ENCODE measurements at places on chromosomes 11 and 22. TPM values are rescaled to one million over a fixed set of nuclear protein-coding genes. Genes with fewer than 3 reads are reported as not detected.

- DNase-seq, result no peak
These were observed 896.9 kb downstream of the KCNA4 start for GRCh38 chr11:29119707-29120618.

The TRIM51 gene
- total RNA-seq, result not detected

- DNase-seq, result no peak
These were observed 31.0 kb upstream of the MAPK1 start for GRCh38 chr22:21898354-21898896.

- DNase-seq, result no peak
These were observed 2.1 kb downstream of the VSIG2 start for GRCh38 chr11:124749912-124750311.

DNA sequence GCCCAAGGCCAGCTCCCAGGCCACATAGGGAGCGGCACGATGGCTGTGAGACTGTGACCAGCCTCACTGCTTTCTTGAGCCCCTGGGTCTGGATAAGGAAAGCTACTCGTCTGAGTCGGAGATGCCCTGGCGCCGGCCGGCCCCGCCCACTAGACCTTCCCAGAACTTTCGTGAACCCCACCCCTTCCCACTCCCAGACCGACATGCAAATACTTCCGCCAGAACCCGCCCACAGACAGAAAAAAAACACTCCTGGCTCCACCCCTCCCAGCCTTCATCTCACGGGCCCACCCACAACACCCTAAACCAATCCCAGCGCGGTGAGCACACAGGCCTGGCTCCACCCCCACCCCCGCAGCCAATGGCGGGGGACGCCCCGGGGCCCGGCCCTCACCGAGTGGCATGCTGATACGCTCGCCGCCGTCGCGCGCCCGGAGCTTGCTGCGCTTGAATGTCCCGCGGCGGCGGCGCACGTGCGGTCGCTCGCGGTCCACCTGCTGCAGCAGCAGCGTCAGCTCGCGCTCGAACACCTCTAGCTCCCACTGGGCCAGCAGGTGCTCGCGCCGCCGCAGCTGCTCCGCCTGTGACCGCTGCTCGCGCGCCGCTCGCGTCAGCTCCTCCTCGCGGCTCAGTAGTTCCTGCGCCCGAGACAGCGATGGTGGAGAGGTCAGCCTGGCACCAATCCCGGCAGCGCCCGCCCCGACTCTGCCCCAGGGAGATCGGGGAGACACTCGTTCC is 7.0 kb downstream of the MAP3K11 start:
- DNase-seq, result peak; percentile 99

DNA sequence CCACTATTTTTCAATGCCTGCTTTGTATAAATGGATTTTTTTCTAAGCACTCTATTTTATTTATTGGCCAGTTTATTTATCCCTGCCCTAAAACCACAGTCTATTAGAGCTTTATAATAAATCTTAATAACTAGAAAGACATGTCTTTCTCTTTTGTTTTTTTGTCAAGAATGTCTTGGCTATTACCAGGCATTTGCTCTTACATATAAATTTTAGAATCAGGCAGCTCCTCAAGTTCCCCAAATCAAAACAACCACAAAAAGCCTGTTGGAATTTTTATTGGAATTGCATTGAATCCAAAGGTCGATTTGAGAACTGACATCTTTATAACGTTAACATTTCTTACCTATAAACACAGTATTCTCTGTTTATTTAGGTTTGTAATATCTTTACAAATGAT is 85.8 kb upstream of the SC5D start:
- no peak for DNase-seq

The CRACR2B gene
- total RNA-seq, result 4.3 TPM

The RSF1 gene
- total RNA-seq, result 75.6 TPM

- DNase-seq, result peak; percentile 56
These were observed 74.7 kb upstream of the WNT7B start for GRCh38 chr22:46051646-46052045.

The JAML gene
- total RNA-seq, result 6.1 TPM

The C22orf42 gene
- total RNA-seq, result not detected

- no peak for DNase-seq
These were observed 65.9 kb upstream of the HMGXB4 start for GRCh38 chr22:35191412-35191811.

The ADORA2A gene
- total RNA-seq, result 3.0 TPM

The ABTB2 gene
- total RNA-seq, result 1.3 TPM

- no peak for DNase-seq
These were observed 43.8 kb downstream of the PRR5L start for GRCh38 chr11:36339888-36340287.

The ISX gene
- total RNA-seq, result not detected

- no peak for DNase-seq
These were observed 38.7 kb upstream of the C11orf87 start for GRCh38 chr11:109383306-109383705.

DNA sequence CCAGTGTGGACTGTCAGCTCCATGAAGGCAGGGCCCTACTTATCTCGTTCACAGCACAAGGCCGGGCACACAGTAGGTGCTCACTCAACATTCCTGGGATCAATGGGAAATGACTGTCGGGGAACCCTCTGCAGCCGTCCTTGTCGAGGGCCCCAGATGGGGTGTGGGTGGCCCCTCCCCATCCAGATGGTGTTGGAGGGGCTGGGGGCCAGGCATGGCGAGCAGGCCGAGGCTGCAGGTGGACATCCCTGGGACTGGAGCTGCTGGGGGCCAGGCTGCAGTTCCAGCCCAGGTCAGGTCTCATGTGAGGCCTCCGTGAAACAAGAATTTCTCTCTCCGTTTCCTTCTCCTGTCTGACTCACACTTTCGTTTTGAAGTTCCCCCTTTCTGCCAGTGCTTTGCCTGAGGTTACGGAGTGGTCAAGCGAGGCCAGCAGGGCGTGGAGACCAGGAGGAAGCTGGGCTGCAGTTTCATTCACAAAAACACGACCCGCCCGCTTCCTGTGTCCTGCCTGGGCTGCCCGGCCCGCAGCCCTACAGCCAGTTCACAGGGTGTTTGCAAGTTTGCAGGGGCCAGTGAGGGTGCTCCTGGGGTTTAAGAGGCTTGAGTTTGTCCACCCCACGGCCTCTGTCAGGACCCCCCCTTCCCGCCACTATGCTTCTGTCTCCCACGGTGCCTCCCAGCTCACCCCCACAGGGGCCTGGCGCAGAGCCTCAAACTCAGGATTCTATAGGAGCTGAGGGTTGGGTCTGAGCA is 4.5 kb downstream of the MYEOV start:
- peak; percentile 83 for DNase-seq

GRCh38 chr11:47857892-47858543 is 9.9 kb upstream of the NUP160 start:
- DNase-seq, result no peak

- no peak for DNase-seq
These were observed 15.2 kb downstream of the UFD1 start for GRCh38 chr22:19463491-19464469.

DNA sequence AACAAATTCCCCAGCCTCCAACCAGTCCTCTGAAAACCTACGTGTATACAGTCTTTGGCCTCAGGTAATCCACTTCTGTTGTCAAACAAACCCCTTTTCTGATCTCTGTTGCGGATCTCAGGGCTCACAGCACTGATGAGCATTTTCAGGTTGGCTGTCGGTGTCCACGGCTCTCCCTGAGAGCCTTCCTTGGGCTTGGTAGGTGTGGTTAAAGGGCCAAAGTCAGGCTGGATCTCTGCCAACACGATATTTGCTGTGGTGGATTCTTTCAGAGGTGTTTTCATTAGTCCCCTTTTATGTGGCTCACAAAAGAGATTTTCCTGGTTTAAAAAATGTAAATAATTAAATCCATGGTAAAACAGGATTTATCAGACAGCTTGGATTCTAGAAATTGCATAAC is 2.9 kb downstream of the E2F8 start:
- DNase-seq, result no peak

The CHRM4 gene
- 0.55 TPM for total RNA-seq

- no peak for DNase-seq
These were observed 471.1 kb upstream of the ANO3 start for GRCh38 chr11:25860677-25861450.

GRCh38 chr11:79236541-79236971 is 204.3 kb downstream of the TENM4 start:
- no peak for DNase-seq

DNA sequence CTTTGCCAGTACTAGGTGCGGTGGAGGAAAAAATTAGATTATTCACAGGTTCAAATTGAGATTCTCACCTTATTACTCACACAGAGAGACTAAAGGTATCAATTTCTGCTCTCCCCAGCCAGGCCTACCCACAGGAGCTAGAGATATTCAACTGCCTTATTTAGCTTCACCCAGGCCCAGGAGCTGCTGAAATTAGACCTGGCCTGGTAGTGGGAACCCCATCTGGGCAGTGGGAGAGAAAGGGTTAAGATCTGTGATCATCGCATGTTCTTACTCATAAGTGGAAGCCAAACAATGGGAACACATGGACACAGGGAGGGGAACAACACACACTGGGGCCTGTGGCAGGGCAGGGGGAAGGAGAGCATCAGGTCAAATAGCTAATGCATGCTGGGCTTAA is 20.9 kb upstream of the MICAL2 start:
- no peak for DNase-seq

DNA sequence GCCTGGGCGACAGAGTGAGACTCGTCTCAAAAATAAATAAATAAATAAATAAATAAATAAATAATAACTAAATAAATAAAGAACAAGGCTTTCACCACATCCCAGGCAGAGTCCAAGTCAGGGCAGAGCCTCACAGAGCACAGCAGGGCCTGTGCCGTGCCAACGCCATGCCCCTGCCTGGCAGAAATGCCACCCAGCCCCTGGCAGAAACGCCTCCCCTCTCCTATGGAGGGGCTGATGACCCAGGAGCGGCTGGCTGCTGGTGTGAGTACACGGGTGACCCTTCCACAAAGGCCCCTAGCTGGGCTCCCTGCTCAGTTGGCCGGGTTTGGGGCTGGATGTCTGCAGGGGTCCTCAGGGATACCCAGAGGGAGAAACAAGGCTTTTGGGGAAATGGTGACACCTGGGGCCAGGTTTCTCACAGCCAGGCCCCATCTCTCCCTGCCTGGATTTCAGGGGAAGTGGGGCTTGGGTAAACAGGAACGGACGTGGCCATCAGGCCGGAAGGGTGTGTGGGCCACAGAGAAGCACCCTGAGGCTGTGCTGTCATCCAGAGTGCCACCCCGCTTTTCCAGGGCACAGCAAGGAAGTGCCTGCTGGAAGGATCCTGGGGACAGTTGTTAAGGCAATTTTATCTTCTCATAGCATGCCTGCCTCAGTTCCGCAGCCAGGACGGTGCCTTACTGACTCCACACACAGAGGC is 5.1 kb downstream of the BID start:
- no peak for DNase-seq

DNA sequence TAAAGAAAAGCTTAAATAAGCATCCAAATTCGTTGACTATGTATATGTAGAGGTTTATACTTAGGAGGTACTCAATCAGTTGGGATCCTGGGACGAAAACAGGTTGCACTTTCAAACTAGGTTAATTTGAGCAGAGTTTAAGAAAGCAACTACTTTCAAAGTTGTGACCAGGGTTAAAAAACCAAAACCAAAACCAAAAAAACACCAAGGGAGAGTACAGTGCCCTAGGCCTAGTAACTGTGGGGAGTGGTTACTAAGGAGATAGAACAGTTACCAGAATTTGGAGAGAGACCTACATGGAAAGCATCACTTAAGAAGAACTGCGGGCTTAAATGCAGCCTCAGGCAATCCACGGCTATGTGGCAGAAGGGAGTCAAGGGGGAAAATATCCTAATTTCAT is 148.3 kb downstream of the JRKL start:
- DNase-seq, result no peak

GRCh38 chr22:37508431-37508992 is 10.7 kb downstream of the CARD10 start:
- DNase-seq, result no peak

The FERMT3 gene
- total RNA-seq, result 19.3 TPM

- DNase-seq, result no peak
These were observed 971.4 kb downstream of the DLG2 start for GRCh38 chr11:84655712-84656111.

- DNase-seq, result no peak
These were observed 18.5 kb downstream of the RBFOX2 start for GRCh38 chr22:36010090-36010489.

DNA sequence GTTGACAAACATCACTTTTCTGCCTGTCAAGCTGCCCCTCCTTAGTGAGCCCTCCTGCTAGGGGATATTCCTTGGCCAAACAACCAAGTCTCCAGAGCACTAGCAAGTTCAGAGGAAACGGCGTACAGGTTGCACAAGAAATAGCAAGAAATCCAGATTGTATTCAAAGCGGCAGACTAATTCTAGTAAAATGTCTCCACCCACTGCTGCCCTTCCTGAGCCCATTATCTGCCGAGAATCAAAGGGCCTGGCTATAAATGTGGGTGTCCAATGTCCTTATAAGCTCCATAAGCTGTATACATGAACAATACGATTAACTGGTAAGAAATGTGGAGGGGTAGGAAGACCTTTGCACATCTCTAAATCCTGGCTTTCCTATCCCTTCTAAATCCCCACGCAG is 44.0 kb upstream of the AKIP1 start:
- DNase-seq, result no peak

- DNase-seq, result no peak
These were observed 8.4 kb upstream of the MAP6 start for GRCh38 chr11:75677275-75677674.

DNA sequence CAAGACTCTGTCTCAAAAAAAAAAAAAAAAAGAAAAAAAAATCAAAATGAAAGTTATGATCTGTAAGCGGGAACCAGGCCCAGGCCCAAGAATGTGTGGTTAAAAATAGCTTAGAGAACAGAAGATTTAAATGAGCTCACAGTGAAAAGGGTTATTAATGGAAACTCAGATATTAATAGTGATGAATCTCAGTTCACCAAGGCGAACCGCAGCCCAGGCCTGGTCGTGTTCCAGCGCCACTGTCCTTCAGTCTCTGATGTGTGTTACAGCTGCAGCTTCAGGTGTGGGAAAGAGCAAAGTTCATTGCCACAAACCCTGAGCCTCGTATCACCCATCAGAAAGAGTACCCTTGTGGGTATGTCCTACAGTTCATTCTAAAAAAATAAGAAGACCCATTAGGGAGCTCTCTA is 107.1 kb downstream of the GAB2 start:
- peak; percentile 69 for DNase-seq
